ENCODE measurements at places on chromosomes 3 and 15. TPM values are rescaled to one million over a fixed set of nuclear protein-coding genes. Genes with fewer than 3 reads are reported as not detected.

DNA sequence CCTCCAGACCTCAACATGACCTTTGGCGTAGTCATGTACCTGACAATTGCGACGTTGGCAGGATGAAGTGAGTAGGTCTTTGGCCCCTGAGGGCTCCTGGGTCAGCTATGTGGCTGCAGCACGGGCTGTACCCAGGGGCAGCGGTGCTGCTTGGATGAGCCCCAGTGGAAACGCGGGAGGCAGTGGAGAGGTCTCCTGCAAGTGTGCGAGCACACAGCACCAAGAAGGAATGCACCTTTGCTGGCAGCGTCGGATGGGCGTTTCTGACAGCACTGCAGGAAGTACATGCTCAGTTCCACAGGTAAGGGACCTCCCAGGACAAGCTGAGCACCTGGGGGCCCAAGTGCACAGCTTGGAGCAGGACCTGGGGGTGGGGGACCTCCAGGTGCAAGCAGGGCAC lies 67.4 kb upstream of the UNC13C start:
- no peak for DNase-seq

- peak; percentile 39 for DNase-seq
Measured at GRCh38 chr3:53192608-53193007, 31.6 kb downstream of the PRKCD start.

GRCh38 chr3:110178965-110179364 lies 841.6 kb upstream of the DPPA4 start:
- no peak for DNase-seq

The TRIM42 gene
- total RNA-seq, result not detected

DNA sequence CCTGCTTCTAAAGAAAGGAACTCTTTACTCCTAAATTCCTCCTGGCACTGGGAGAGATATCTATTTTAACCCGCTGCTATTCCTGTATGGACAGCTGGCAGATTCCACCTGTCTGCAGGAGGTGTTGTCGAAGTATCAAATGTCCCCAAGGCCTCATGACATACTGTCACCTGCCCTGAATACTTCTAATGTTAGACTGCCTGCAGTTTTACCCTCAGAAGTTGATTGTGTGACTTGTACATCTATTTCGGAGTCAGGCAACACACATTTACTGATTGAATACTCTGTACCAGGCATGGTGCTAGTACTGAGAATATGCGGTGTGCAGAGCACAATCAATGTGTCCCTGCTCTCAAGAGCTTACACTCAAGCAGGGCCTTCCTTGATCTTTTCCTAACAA lies 38.6 kb downstream of the PDZRN3 start:
- no peak for DNase-seq

DNA sequence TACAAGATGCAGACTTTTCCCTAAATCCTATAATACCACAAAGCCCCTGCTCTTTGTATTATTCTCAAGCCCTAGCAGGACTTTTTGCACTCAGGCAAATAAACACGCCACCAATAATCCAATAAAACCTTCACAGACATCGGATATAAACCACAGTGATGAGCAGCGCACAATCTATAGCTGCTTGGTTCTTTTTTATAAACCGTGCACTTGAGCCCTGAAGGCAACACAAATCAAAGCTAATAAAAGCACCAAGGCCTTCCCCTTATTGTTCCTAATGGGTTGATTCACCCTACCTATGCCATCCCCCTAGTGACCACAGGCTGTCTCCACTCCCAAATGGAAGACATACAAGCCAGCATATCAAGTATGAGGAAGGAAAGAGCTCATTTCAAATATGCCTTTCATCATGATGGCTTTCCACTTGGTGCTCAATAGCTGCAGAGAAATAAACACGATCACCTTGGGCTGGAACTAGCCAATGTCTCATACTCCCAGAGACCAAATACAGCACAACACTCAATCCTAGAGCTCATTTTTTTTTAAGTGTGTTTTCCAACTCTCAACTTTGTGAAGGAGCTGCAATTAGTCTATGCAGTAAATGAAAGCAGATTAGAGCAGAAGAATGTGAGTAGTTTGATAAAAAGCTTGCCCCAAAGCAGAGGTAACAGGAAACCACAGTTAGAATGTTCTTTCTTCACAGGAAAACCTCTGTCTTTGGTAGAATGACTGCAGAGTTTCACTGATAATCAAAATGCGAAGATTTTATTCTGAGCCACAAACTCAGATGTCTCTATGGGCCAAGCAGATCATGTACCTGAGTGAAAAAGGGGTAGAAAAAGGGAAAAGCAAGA lies 573.9 kb downstream of the AGBL1 start:
- no peak for DNase-seq

The KLF15 gene
- total RNA-seq, result 0.83 TPM

- DNase-seq, result peak; percentile 75
Measured at GRCh38 chr3:197791892-197792647, 1.0 kb downstream of the LRCH3 start.

GRCh38 chr3:68809596-68809995 lies 122.8 kb downstream of the TAFA4 start:
- no peak for DNase-seq

DNA sequence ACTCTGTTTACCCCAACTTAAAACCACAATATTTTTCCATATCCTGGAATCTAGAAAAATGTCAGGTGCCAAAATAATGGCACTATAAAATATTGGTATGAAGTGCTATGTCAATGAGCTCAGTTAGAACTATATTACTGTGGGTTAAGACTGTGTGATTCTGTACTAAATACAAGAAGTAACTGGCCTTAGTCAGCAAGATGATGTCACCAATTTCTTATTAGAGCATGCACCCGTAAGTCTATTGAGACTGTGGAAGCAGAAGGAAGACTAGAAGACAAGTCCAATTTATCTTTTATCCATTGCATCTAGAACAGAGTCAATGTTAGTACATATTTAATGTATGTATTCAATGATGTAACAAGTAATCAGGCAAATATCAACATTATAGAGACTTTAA lies 25.0 kb downstream of the LRRC58 start:
- no peak for DNase-seq

GRCh38 chr15:40328176-40328575 lies 4.7 kb downstream of the INAFM2 start:
- no peak for DNase-seq

DNA sequence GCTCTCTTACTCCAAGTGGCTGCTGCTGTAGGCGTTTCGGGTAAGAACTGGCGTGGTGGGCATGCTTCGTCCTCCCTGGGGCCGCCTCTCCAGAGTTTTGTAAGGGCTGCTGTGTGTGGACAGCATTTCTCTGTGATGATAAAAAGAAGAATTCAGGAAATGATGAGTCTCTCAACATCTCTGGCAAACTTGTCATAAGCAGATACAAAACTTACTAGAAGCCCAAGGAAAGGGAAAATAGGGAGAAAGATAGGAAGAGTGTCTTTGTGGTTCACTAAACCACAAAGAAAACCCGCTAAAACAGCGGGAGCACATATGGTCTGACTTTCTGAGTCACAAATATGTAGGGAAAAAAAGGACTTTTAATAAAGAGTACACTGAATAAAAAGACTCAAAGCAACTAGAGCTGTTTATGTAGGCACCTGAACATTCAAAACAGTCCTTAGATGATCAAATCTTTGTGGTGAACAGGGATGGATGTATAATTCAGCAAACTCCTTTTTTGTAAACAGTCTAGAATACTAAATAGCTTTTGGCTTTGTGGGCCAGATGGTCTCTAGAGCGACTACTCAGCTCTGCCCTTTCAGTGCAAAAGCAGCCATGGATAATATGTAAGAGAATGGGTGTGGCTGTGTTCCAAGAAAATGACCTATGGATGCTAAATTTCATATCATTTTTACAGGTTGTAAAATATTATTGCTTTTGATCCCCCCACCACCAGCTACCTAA lies 60.4 kb upstream of the LMOD3 start:
- no peak for DNase-seq

GRCh38 chr15:81182756-81183438 lies 13.8 kb upstream of the IL16 start:
- DNase-seq, result no peak

DNA sequence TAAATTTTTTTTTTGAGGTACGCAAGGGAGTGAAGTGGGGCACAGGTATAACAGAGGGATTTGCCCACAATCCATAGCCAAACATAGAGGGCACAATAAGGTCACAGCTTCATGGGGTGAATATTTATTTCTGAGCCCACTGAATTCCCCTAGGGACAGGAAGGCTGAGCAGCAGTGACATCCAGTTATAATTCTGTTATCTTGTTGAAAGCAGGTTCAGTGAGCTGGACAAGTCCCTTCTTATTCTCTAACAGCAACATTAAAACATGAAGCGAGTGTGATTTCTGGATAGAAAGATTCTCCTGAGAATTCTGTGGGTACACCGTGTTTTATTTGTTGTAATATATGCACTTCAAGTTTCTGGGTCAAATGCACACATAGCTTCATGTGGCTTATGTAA lies 538.2 kb downstream of the NAALADL2 start:
- DNase-seq, result no peak

DNA sequence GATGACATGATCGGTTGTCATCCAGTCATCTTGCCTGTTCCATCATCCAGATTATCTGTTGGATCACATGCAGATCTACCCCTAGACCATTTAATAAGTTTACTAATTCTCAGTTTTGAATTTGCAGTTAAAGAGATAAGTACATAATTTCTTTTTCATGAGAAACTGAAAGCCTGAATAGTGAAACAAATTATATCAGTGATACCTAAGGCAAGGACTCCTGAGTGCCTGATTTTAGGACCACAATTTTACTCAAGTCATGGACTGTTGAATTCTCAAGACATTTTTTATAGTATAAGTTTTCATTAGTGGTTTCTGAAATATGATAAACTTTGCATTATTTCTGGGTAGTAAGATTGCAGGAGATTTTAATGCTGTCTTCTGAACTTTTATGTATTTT lies 13.2 kb downstream of the SIDT1 start:
- no peak for DNase-seq

The SERF2 gene
- 436 TPM for total RNA-seq

DNA sequence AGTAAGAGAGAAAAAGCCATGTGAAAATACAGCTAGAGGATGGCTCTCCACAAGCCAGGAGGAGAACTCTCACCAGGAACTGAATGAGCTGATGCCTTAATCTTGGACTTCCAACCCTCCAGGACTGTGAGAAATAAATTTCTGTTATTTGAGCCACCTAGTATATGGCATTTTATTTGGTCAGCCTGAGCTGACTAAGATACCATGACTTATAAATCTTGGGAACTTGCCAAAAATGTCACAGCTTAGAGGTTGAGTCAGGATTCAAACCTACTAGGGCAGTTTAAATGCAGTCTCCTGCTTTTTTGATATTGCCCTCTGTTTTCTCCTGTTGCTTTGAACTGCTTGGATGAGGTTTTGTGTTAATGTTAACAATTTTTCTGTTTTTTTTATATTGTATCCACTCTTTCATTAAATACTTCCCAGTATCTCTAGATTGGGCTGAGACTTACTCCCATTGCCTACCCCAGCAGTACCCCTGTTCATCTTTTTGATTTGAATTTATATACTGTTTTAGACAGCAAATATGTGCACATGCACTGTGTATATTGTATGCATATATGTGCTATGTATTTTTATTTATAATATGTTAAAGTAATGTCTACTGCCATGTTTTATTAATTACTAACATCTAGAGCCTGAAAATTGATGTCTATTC lies 1223.2 kb downstream of the OTOL1 start:
- no peak for DNase-seq

GRCh38 chr3:89332793-89333192 lies 225.4 kb downstream of the EPHA3 start:
- DNase-seq, result no peak

The CPEB1 gene
- 0.62 TPM for total RNA-seq

DNA sequence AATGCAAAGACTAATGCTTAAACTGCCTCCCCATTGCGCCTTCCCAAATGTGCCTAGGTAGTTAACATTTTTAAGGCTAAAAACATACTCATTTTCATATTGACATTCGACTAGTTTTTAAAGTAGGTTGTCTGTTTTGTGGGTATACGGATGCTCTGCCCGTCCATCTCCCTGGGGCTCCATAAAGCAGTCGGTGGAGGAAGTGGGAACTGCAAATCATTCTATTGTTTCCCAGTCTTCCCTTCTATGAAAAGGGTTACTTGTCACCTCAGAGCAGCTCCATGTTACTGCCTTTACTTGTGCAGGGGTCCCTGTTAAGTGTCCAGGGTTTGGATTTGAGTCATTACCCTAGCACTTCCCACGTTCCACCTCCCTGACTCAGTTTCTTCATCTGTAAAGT lies 10.9 kb downstream of the CHCHD6 start:
- DNase-seq, result no peak

The CLSTN2 gene
- not detected for total RNA-seq

GRCh38 chr3:167396075-167396474 lies 16.0 kb upstream of the ZBBX start:
- DNase-seq, result no peak

DNA sequence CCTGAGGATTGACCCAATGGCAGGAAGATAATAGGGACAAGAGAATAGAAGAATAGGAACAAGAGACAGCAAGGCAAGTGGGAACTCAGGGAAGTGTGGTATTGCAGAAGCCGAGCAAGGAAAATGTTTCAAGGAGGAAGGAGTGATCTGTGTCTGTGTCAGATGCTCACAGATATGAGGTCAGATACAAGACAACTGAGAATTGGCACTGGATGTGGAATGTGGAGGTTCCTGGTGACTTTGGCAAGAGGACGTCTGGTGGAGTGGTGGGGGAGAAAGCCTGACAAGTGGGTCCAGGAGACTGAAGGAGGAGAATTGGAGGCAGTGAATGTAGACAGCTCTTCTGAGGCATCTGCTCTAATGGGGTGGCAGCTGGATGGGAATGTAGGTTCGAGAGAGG lies 24.1 kb downstream of the GYG1 start:
- no peak for DNase-seq

- no peak for DNase-seq
Measured at GRCh38 chr15:66572146-66572545, 6.3 kb upstream of the LCTL start.

DNA sequence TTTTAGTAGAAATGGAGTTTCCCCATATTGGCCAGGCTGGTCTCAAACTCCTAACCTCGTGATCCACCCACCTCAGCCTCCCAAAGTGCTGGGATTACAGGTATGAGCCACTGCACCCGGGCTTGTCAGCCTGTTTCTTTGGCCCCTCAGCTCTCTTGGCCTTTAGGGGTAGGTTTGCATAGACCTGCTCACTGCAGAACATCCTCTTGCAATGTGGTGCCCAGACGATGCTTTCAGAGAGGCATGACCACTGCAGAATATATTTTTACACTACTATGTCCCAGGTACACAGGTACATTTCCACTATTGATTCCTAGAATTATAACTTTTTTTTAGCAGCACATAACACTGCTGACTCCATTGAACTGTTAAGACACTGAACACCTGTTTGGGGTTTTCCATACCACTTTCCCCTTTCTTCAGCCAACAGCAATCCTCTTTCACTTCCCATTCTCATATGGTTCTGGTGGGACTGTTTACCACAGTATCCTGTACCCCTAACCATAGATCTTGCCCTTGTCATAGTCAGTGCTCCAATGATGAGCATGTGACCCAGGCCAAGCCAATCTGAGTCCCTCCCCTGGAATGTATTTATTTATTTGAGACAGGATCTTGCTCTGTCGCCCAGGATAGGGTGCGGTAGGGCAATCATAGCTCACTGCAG lies 21.1 kb downstream of the CCDC32 start:
- peak; percentile 84 for DNase-seq

The GPX1 gene
- total RNA-seq, result 79.5 TPM

All from B cell (primary cell).